Spinal cord (tissue), 10 donors: ENCODE measurements at places on chromosomes 6 and 20. TPM values are rescaled to one million over a fixed set of nuclear protein-coding genes. Genes with fewer than 3 reads are reported as not detected.

GRCh38 chr20:53865901-53866793 is 204.2 kb downstream of the BCAS1 start:
- H3K4me3 ChIP-seq = peak overlapping the region; percentile 16
- DNase-seq = peak; percentile 80
- H3K36me3 ChIP-seq = no peaks in the 10 kb centered on the region
- H3K27me3 ChIP-seq = no peaks in the 10 kb centered on the region
- peaks cover 2% of the 10 kb centered on the region for H3K4me1 ChIP-seq
- peak overlapping the region; percentile 88 for H3K27ac ChIP-seq

- no peak for DNase-seq
- H3K4me1 ChIP-seq = peaks cover 7% of the 10 kb centered on the region
- no peaks in the 10 kb centered on the region for H3K36me3 ChIP-seq
These were observed 237.8 kb downstream of the LY86 start for GRCh38 chr6:6826095-6826901.

- H3K27ac ChIP-seq = no peak overlapping the region
- H3K4me1 ChIP-seq = no peaks in the 10 kb centered on the region
- H3K4me3 ChIP-seq = no peak overlapping the region
- H3K36me3 ChIP-seq = no peaks in the 10 kb centered on the region
- no peak for DNase-seq
- H3K27me3 ChIP-seq = no peaks in the 10 kb centered on the region
These were observed 259.9 kb upstream of the CNR1 start for GRCh38 chr6:88426005-88426404.

GRCh38 chr6:134948691-134949090 is 1.2 kb downstream of the ALDH8A1 start:
- H3K4me3 ChIP-seq = no peak overlapping the region
- H3K27ac ChIP-seq = no peak overlapping the region
- H3K4me1 ChIP-seq = no peaks in the 10 kb centered on the region
- no peaks in the 10 kb centered on the region for H3K27me3 ChIP-seq
- H3K36me3 ChIP-seq = no peaks in the 10 kb centered on the region

GRCh38 chr6:138107078-138107751 is at the start of gene PERP:
Gene PERP, minus strand, starts transcription at chr6:138107419. Its CDS starts 79 bp downstream, at chr6:138107340.
- peaks cover 19% of the 10 kb centered on the region for H3K27me3 ChIP-seq
- peak; percentile 67 for DNase-seq
- H3K27ac ChIP-seq = peak within 1 kb of the TSS; percentile 5
- H3K4me1 ChIP-seq = peaks cover 9% of the 10 kb centered on the region
- peak within 1 kb of the TSS; percentile 55 for H3K4me3 ChIP-seq

DNA sequence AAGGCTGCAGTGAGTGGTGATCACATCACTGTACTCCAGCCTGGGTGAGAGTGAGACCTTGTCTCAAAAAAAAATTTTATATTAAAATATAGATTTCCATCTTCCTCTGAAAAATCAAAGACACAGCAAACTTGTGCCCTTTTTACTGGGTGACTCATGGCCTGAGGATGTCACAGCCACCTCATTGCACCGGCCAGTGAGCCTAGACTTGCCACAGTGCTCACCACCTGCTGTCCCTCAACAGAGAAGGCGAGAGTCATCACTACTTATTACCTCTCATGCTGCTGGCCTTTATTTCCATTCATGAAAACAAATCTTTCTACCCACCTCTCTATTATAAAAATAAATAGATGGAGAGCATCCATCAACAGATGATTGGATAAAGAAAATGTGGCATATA is 295.8 kb downstream of the PREX1 start:
- H3K36me3 ChIP-seq = no peaks in the 10 kb centered on the region
- DNase-seq = no peak
- no peak overlapping the region for H3K4me3 ChIP-seq
- H3K27me3 ChIP-seq = no peaks in the 10 kb centered on the region
- no peak overlapping the region for H3K27ac ChIP-seq

Gene PFDN4
- total RNA-seq = 85.9 TPM

Gene KCNS1
- 4.0 TPM for total RNA-seq

- H3K4me3 ChIP-seq = peak overlapping the region; percentile 91
- no peaks in the 10 kb centered on the region for H3K27me3 ChIP-seq
- peaks cover 10% of the 10 kb centered on the region for H3K36me3 ChIP-seq
- DNase-seq = no peak
These were observed 477 bp upstream of the ITPA start for GRCh38 chr20:3208786-3209256.

DNA sequence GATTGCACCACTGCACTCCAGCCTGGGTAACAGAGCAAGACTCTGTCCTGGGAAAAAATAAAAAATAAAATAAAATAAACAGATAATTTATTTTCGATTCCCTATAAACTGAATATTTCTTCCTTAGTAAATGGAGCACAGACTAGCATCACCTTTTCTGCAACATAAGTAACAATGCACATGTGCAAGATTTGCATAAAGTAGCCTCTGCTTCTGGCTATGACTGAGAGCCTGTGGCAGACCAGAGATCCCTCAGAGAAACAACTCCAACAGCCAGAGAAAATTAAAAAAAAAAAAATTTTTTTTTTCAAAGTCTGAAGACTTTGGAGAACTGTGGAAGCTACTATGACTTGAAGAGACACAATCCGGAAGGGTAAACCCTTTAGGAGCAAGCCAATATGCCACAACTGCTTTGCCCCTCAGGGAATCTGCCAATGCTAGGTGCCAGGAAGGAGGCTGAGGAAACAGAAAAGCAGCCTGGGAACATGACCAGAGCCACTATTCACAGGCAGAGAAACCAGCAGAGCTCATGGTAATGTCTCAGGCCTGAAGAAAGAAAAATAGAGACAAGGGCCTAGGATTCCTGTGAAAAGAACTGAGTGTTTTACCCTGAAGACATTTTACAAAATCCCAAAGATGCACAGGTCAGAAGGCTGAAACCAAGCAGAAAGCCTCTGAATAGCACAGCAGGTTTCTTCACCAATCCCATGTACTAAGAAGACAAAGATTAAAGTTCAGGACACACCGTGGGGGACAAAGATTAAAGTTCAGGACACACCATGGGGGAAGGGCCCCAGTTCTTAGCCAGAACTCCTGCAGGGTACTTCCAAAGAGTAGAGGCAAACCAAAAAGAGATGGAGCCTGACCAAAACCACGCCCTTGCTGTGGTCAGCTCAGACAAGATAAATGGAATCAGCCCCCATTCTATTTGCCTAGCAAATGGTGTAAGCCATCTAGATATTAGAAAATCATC is 25.8 kb downstream of the B4GALT5 start:
- peak; percentile 26 for DNase-seq
- H3K36me3 ChIP-seq = no peaks in the 10 kb centered on the region
- H3K4me1 ChIP-seq = peaks cover 25% of the 10 kb centered on the region
- H3K27ac ChIP-seq = peak overlapping the region; percentile 58
- no peaks in the 10 kb centered on the region for H3K27me3 ChIP-seq

DNA sequence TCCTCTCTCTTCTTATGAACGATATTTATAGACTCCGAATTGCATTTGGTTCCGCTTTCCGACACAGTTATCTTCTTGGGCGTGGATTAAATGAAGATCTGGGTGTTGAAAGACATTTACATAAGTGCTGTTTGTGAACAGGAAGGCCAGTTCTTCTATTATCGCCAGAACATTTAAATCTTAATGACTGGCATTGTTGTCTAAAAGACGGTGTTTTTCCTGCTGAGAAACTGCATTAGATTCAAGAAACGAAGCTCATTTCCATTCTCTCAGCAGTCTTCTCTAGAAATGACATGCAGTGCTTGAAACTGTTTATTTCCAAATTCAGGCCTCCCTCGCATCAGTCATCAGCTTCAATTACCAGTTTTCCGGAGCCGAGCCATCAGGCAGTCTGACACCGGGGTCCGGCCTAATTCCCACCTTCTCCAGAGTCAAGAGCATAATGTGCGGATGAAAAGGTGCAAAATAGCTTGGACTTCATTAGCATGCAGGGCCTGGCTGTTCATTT is 16.0 kb downstream of the LINC00237 start:
- H3K4me1 ChIP-seq = peaks cover 7% of the 10 kb centered on the region
- no peak overlapping the region for H3K27ac ChIP-seq
- H3K36me3 ChIP-seq = no peaks in the 10 kb centered on the region
- peak; percentile 85 for DNase-seq
- no peak overlapping the region for H3K4me3 ChIP-seq

GRCh38 chr20:61975407-61976129 is 90.1 kb downstream of the TAF4 start:
- no peak overlapping the region for H3K4me3 ChIP-seq
- no peaks in the 10 kb centered on the region for H3K27me3 ChIP-seq
- H3K4me1 ChIP-seq = peaks cover 11% of the 10 kb centered on the region
- H3K27ac ChIP-seq = no peak overlapping the region
- DNase-seq = no peak

DNA sequence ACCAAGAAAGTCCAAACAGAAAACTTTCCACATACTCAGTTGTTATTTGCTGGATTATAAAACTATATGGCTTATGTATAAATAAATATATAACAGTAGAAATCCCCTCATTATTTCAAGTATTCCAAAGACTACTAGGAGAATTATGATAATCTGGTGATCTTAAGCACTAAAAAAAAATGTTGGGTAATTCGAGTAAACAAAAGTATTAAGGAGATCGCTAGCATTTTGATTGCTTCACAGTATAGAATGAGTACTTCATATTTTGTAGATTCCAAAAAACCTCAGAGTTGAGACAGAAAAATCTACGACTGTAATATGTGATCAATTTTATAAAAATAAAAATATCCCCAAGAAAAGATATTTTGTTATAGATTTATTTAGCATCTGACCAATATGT is 236.4 kb upstream of the TENT5A start:
- no peaks in the 10 kb centered on the region for H3K36me3 ChIP-seq
- H3K4me3 ChIP-seq = no peak overlapping the region
- H3K27me3 ChIP-seq = no peaks in the 10 kb centered on the region
- no peaks in the 10 kb centered on the region for H3K4me1 ChIP-seq
- DNase-seq = no peak

GRCh38 chr6:134419716-134420115 is 101.8 kb upstream of the SGK1 start:
- H3K27me3 ChIP-seq = no peaks in the 10 kb centered on the region
- H3K4me3 ChIP-seq = no peak overlapping the region
- H3K36me3 ChIP-seq = no peaks in the 10 kb centered on the region

Gene ILRUN
- 29.6 TPM for total RNA-seq

GRCh38 chr20:59814840-59815340 is 118.5 kb downstream of the SYCP2 start:
- peaks cover 27% of the 10 kb centered on the region for H3K36me3 ChIP-seq
- no peak overlapping the region for H3K27ac ChIP-seq
- no peaks in the 10 kb centered on the region for H3K27me3 ChIP-seq
- no peak overlapping the region for H3K4me3 ChIP-seq

GRCh38 chr6:72623808-72624207 is 1.9 kb downstream of the KCNQ5 start:
- no peak overlapping the region for H3K27ac ChIP-seq
- H3K27me3 ChIP-seq = peaks cover 21% of the 10 kb centered on the region
- H3K4me3 ChIP-seq = no peak overlapping the region

Gene BIRC7
- 1.4 TPM for total RNA-seq

Gene SLC17A3
- not detected for total RNA-seq

- peaks cover 8% of the 10 kb centered on the region for H3K4me1 ChIP-seq
- no peaks in the 10 kb centered on the region for H3K27me3 ChIP-seq
- H3K27ac ChIP-seq = no peak overlapping the region
- H3K4me3 ChIP-seq = no peak overlapping the region
- H3K36me3 ChIP-seq = no peaks in the 10 kb centered on the region
- no peak for DNase-seq
These were observed 110.1 kb upstream of the GPR6 start for GRCh38 chr6:109867970-109868358.

Gene ADTRP
- total RNA-seq = not detected

DNA sequence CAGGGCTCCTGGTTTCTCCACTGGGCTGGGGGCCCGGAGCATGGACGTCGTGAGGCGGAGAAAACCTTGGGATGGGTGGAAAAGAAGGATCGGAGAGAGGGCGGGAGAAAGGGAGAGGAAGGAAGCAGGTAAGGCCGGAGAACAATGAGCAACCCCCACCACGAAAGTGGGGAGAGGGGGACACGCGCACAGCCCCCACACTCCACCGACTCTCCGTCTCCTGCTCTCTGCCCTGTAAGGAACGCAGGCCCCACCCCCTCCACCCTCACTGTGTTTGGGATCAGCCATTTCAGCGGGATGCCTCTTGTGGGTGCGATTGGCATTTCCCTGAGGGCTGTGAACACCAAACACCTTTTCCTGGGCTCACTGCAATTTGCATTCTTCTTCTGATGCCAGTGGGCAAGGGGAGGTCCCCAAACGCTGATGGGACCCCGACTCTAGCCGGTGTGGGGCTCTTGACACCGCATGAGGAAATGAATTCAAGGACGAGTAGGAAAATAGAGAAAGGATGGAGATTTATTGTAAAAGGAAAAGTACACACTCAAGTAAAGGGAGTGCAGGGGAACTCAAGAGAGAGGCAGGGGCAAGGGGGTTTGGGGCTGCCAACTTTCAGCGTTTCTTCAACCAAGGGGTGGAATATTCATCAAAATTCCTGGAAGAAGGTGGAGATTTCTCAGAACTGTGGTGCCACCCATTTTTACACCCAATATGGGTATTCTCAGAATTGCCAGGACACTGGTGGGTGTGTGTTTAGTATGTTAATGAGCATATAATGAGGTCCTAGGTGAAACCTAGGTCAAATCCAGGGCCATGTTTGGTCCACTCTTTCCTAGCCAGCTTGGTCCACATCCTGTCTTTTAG is 13.1 kb upstream of the RAET1L start:
- peaks cover 15% of the 10 kb centered on the region for H3K4me1 ChIP-seq
- DNase-seq = no peak
- H3K4me3 ChIP-seq = no peak overlapping the region
- no peak overlapping the region for H3K27ac ChIP-seq
- no peaks in the 10 kb centered on the region for H3K36me3 ChIP-seq
- peaks cover 67% of the 10 kb centered on the region for H3K27me3 ChIP-seq

- no peak for DNase-seq
- H3K4me1 ChIP-seq = no peaks in the 10 kb centered on the region
- no peak overlapping the region for H3K4me3 ChIP-seq
- H3K27me3 ChIP-seq = peaks cover 5% of the 10 kb centered on the region
These were observed 41.1 kb downstream of the HNF4A start for GRCh38 chr20:44396369-44397130.

Gene SMLR1
- total RNA-seq = not detected

DNA sequence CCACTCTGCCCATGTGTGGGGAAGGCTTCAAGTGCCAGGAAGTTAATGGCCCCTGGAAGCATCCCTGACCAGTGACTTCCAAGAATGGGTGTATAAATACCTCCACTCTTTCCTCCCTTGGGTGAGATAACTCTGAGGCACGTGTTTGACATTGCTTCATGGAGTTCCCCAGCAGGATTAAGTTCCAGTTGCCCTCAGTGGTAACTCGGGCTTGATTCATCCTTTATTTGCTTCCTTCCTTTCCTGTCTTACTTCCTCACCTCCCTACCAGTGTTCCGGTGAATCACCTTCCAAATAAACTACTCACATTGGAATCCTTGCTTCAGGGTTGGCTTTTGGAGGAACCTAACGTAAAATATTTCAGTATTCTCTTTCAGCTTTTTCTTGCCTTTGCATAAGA is 84.6 kb upstream of the JAG1 start:
- DNase-seq = no peak
- no peaks in the 10 kb centered on the region for H3K4me1 ChIP-seq
- no peak overlapping the region for H3K27ac ChIP-seq
- peaks cover 2% of the 10 kb centered on the region for H3K27me3 ChIP-seq

Gene CD83
- total RNA-seq = 33.4 TPM

Gene EGFL8
- 28.4 TPM for total RNA-seq

Gene SAMD5
- total RNA-seq = 7.8 TPM

- peak overlapping the region; percentile 20 for H3K27ac ChIP-seq
- no peaks in the 10 kb centered on the region for H3K36me3 ChIP-seq
- no peak for DNase-seq
These were observed 700 bp downstream of the GFOD1 start for GRCh38 chr6:13486679-13487121.

GRCh38 chr6:35302604-35303241 is 5.1 kb downstream of the DEF6 start:
- H3K27me3 ChIP-seq = no peaks in the 10 kb centered on the region
- peaks cover 7% of the 10 kb centered on the region for H3K36me3 ChIP-seq
- H3K4me1 ChIP-seq = peaks cover 10% of the 10 kb centered on the region
- H3K4me3 ChIP-seq = no peak overlapping the region
